ENCODE measurements at places on chromosomes 2 and 18. TPM values are rescaled to one million over a fixed set of nuclear protein-coding genes. Genes with fewer than 3 reads are reported as not detected.

The SP140 gene
- total RNA-seq = 96.6 TPM

The CTLA4 gene
- 38.5 TPM for total RNA-seq

The CDK15 gene
- not detected for total RNA-seq

The DNAJC10 gene
- total RNA-seq = 47.6 TPM

The ADRA2B gene
- total RNA-seq = 1.5 TPM

The PIEZO2 gene
- total RNA-seq = 0.21 TPM

The ANKRD23 gene
- 2.2 TPM for total RNA-seq

The TSPYL6 gene
- total RNA-seq = not detected

The APCDD1 gene
- total RNA-seq = under 0.01 TPM

The SLC38A11 gene
- total RNA-seq = 4.3 TPM

The NPAS2 gene
- total RNA-seq = 2.4 TPM

The SLC30A3 gene
- total RNA-seq = not detected

The ARHGAP15 gene
- total RNA-seq = 334 TPM

The RABL2A gene
- total RNA-seq = 8.4 TPM

The CCDC74A gene
- 0.84 TPM for total RNA-seq

The CHST9 gene
- total RNA-seq = 0.10 TPM

The ARID5A gene
- 191 TPM for total RNA-seq

The DYSF gene
- 13.3 TPM for total RNA-seq

The OTX1 gene
- not detected for total RNA-seq
